Activated CD8-positive, alpha-beta T cell treated with anti-CD3 and anti-CD28 coated beads, Interleukin-2, amount 10 ng/mL, durations not matched to agents 7 days and 5 days (primary cell): ENCODE measurements at places on chromosomes 2 and 18.
A peak's percentile ranks its signal among the peaks of the same experiment; 100 is the strongest.

DNA sequence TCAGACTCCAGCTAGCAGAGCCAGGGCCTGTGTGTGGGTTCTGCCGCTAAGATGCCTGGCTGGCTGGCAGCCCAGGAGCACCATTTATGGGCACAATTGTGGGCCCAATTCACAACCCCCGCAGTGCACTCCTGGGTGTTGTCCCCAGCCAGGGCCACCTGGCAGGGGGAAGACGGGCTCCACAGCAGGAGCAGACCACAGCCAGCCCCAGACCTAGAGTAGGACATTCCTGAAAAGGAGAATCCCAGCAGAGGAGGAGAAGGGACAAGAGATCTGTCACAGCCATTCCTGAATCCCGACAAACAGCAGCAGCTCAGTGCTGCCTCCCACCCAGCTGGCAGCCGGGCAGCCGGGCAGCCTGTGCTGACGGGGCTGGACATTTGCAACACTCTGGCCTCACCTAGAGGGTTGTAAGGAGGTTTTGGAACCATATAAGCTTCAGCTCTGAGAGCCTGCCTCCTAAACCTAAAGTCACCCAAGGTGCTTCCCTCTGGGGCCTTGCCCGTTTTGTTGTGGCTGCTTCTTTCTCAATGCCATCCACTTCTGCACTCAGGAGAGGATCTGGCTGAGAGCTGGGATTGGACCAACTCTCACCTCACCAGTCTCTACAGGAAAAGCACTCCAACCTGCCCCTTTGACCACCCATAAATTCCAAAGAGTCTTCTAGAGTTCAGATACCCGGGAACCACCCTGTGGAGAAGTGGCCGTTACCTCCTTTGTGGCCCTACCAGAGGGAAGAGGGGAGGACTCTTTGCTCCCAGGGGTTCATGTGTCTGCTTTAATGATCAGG, 4.1 kb upstream of the TMEM177 start:
- no peak for DNase-seq

DNA sequence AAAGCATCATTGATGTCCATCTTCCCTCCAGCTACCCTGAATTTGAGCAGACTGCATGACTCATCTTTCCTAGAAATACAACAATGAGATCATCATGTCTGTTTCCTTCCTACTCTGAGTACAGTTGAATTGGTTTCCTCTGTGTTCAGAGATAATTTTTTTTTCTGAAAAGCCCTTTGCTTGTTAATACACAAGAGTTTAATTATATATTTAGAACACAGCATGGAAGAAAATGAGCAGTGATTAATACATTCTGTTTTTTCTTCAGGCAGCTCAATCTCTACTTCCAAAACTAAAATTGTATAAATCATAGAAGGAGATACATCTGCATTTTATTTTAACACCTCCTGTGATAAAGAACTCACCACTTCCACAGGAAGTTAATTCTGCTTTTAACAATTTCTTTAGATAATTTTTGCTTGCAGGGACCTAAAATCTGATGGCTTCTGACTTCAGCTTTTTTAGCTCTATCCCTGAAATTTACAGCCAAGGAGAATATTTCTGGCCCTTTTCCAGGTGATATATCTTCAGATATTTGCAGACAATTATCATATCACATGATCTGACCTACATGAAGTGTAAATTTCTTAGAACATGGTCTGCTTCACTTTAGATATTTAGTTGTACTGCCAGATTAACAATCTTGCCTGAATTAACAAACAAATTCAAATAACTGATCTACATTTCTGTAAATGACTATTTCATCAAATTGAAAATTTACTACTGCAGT, 249.0 kb downstream of the TRIB2 start:
- no peak for DNase-seq

- no peak for DNase-seq
Observed at GRCh38 chr2:1569879-1570450, 156.7 kb downstream of the TPO start.

- no peak for DNase-seq
Observed at GRCh38 chr2:23591111-23591510, 206.1 kb downstream of the KLHL29 start.

GRCh38 chr2:88210132-88211002, 40.2 kb downstream of the THNSL2 start:
- no peak for DNase-seq

DNA sequence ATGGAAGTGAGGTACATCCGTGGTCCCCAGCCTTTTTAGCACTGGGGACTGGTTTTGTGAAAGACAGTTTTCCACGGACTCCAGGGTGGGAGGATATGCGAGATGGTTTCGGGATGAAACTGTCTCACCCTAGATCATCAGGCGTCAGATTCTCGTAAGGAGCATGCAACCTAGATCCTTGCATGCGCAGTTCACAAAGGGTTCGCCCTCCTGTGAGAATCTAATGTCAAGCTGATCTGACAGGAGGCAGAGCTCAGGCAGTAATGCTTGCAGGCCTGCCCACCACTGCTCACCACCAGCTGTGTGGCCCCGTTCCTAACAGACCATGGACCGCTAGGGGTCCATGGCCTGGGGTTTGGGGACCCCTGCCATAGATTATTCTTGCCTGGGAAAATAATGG, 11.6 kb downstream of the B3GNT2 start:
- DNase-seq: no peak

DNA sequence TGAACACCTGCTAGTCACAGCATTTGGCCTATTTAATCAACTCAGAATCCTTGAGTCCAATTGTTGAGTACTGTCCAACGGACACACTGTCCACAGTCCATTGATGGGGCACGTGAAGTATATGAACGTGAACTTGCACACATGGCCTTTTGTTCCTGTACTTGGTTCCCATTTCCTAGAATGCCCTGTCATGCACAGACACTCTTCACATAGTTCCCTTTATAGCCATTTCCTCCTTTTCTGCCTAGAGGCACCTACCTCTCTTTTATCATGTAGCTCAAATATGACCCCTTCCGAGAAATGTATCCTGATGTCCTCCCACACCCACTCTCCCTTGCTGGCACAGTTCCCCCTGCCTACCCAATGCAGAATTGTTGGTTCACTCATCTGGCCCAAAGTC, 8.7 kb upstream of the CRYGA start:
- no peak for DNase-seq

DNA sequence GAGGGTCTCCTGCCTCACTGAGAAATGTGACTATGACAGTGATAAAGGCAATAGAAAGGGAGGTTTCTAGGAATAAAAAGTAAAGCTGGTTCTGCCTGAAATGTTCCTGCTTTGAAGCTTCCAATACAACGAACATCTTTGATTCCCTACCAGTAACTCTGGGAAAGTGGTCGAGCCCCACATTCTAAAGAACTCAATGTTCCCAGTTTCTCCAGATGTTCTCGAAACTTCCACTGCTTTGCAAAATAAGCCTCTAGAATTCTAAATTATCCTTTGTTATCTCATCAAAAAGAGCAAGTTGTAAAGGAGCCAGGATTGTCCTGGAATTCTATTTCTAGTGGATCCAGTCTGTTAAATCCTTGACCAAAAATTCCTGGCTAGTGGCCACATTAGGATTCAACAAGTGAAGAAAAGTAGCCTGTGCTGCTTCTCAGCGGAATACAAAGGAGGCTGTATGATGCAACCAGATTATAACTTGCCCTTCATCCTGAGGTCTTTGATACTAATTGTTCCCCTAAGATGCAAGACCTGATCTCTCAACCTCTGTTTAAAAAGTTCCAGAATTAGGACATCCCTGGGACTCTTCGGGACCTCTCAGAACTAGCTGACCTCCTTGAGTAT, 8.4 kb downstream of the SCN7A start:
- DNase-seq: no peak

DNA sequence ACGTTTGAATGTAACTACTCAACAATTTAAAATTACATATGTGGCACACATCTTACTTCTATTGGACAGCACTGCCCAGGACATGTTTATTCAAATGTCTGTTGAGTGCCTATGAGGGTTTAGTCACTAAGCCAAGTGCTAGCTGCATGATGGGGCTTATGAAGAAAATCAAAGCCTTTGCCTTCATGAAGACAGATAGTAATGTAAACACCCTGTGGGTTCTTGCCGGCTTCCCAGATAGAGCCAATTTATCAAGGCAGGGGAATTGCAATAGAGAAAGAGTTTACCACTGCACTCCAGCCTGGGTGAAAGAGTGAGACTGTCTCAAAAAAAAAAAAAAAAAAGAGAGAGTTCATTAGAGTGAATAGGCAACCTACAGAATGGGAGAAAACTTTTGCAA, 43.7 kb upstream of the NEB start:
- DNase-seq: no peak

- no peak for DNase-seq
Observed at GRCh38 chr2:107595285-107595684, 231.4 kb upstream of the RGPD4 start.

DNA sequence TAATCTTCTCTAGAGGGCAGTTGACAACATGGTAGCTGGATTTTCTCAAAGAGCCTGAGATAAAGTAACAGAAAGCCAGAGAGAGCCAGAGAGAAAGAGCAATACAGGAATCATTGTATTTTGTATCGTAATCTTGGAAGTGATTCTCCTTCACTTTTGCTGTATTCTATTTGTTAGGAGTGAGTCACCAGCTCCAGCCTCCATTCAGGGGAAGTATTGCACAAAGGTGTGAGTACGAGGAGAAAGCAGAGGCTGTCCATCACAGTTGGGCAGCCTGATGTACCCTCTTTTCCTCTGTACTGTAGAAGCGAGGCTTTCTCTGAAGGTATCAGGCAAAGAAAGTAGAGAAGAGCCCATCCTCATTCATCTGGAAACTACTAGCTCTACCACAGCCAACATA, 176.8 kb downstream of the KCNS3 start:
- no peak for DNase-seq

GRCh38 chr2:238425505-238425978, 1.2 kb upstream of the ASB1 start:
- DNase-seq: no peak

DNA sequence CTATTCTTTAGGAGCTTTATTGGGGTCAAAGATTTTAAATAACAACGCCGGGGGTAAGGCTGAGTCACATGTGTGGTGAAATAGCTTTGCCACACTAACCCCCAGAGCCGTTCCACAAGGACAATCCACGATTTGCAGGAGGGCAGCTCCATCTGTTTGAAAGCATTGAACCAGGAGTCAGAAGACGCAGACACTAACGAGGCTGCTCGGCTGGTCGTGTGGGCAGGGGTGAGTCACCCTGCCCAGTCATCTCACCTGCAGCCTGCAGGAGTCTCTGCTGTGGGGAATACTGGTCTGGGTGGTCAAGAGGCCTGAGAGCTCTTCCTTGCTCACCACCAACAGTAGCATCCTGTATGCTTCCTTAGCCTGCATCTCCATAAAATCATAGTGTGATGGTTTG, 149.2 kb upstream of the NCK2 start:
- DNase-seq: no peak

DNA sequence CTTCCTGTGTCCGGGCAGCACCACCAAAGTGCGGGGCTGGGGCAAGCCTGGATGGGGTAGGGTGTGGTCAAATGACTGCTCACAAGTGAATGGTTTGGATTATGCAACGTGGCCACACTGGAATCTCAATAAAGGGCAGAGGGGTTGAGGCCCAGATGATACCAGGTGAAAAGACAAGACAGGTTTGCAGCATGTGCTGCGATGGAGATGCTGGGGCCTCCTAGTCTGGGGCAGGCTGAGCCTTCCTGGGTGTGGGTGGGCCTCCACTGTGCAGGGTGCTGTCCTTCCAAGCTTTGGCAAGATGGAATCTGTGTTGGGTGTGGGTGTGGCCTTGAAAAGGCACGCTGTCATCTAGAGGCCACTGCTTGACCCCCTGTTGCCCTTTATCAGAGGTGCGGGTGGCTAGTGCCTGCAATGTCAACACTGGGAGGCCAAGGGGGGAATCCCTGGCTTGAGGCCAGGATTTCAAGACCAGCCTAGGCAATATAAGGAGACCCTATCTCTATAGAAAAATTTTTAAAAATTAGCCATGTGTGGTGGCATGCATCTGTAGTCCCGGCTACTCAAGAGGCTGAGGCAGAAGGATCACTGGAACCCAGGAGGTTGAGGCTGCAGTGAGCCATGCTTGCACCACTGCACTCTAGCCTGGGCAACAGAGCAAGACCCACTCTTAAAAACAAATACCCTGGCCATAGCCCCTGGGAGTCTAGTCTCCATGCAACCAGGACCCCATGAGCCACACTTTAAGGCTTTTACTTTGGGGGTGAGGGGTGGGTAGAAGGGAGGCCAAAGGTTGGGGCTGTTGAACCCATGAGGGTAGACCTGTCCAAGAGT, 13.8 kb downstream of the RRM2 start:
- DNase-seq: no peak

DNA sequence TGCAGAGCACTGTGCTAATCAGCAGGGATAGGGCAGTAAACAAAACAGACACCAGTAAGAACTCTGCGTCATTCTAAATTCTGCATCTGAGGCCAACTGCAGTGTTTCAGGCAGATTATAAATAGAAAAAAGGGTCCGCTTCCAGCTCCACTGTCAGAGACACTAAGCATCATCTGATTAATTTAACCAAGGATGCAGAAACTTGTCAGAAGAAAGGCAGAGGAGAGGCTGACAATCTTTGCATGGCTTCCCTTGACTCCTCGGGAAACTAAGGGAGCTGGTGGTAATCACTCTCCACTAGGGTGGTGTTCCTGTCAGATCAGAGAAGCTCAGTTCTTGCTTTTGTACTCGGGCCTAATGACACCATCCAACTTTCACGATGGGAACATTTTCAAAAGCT, 123.5 kb downstream of the DNAH6 start:
- DNase-seq: no peak

- DNase-seq: no peak
Observed at GRCh38 chr18:73908323-73908722, 239.3 kb downstream of the FBXO15 start.

- no peak for DNase-seq
Observed at GRCh38 chr2:81467096-81467495, 1162.5 kb upstream of the LRRTM1 start.

GRCh38 chr2:10330700-10331026, 28.0 kb downstream of the HPCAL1 start:
- DNase-seq: peak; percentile 27

GRCh38 chr2:106137731-106138521, 56.2 kb downstream of the UXS1 start:
- DNase-seq: peak; percentile 33

DNA sequence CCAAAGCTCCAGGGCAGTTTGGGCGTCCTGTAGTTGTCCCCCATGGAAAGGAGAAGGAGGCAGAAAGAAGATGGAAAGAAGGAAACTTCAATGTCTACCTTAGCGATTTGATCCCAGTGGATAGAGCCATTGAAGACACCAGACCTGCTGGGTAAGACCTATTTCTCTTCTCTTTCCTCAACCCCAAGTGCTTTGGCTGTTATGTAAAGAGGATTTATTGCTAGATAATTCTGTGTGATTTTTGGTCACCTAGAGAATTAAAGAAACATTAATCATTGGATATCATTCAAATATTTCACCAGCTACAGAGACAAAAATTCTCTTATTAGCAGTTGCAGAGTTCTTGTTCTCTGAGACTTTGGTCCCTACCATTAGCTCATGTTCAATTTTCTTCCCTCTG, 1.9 kb downstream of the GALNT5 start:
- no peak for DNase-seq

- no peak for DNase-seq
Observed at GRCh38 chr2:54895730-54896129, 154.5 kb downstream of the RTN4 start.
